ENCODE measurements at places on chromosomes 2 and 18.

- no peak for DNase-seq
Measured at GRCh38 chr2:107461301-107461700, 365.4 kb upstream of the RGPD4 start.

GRCh38 chr18:52287151-52287550, 52.8 kb upstream of the DCC start:
- no peak for DNase-seq

DNA sequence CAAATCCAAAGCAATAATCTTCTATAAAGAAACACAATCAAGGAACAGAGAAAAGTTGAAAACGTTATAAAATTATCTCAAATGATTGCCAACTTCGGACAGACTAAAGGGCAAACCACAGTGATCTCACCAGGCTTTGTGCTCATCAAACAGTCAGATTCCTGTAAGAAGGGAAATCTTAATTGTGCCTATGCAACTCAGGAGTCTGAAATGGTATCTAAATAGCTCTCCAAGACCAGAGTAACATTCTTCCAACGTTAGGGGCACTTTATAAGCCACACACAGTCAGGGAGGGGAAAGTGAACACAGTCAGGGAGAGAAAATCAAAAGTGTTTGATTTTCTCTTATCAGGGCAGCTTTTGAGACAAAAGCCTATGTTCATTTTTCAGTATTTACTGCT, 29.4 kb downstream of the PLEKHM3 start:
- no peak for DNase-seq

DNA sequence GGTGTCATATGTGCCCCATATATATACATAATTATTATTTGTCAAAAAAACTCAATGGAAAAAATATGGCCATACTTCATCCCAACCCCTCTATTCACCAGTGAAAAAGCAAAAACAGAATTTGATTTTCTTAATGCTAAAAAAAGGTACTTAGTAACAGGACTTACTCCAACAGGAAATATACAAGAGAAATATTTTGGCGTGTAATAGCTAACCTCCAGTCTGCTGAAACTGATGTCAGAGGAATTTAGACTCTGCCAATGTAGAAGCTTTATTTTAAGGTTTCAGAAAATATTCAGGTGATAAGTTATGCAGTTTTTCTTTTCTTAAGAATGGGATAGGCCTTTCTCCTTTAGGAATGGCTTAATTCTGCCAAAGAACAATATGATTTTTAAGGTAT, 72.6 kb downstream of the TMEFF2 start:
- no peak for DNase-seq

DNA sequence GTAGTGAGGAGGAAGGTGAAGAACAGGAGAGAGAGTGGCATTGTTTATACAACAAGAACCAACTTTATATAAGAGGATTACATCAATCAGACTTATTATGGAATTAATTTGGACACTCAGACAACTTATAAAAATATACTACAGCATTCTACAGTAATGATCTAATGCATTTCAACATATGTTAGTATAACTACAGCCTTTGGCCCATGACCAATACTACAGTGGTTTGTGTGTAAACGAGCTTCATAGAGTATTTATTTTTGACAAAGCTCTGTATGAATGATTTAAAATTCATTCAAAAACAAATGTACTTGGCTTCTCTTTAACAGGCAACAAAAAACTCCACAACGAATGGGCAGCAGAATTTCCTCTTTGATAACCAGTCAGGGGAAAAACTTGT, 72.8 kb downstream of the ZNF521 start:
- no peak for DNase-seq

GRCh38 chr2:63837036-63837594, 4.6 kb upstream of the UGP2 start:
- DNase-seq, result no peak

GRCh38 chr2:231709636-231709980, 1.3 kb downstream of the PTMA start:
- no peak for DNase-seq

GRCh38 chr18:41326311-41326710, 628.7 kb upstream of the PIK3C3 start:
- DNase-seq, result no peak

GRCh38 chr2:148602885-148603561, 41.5 kb upstream of the EPC2 start:
- DNase-seq, result no peak

GRCh38 chr2:54106631-54107454, 8.6 kb upstream of the ACYP2 start:
- peak; percentile 19 for DNase-seq

DNA sequence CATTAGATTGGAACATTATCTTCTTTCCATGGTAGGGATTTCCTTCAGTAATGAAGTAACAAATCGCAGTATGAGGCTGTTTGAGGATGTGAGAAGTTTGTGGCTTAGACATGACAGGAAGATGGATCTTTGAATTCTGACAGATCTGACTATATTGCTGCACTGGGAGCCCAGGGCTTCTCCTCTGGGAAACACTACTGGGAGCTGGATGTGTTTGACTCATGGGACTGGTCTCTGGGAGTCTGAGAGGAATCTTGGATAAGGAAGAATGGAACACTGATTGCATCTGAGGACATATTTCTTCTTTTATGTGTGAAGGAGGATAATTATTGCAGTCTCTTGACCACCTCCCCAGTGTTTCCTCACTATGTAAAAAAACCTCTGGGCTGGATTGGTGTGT, 77.2 kb upstream of the ST6GAL2 start:
- no peak for DNase-seq

GRCh38 chr2:237818066-237818473, 19.5 kb downstream of the RBM44 start:
- no peak for DNase-seq

- DNase-seq, result no peak
Measured at GRCh38 chr2:204625135-204625534, 79.9 kb downstream of the PARD3B start.

GRCh38 chr2:76985387-76986136, 536.6 kb downstream of the LRRTM4 start:
- DNase-seq, result no peak

DNA sequence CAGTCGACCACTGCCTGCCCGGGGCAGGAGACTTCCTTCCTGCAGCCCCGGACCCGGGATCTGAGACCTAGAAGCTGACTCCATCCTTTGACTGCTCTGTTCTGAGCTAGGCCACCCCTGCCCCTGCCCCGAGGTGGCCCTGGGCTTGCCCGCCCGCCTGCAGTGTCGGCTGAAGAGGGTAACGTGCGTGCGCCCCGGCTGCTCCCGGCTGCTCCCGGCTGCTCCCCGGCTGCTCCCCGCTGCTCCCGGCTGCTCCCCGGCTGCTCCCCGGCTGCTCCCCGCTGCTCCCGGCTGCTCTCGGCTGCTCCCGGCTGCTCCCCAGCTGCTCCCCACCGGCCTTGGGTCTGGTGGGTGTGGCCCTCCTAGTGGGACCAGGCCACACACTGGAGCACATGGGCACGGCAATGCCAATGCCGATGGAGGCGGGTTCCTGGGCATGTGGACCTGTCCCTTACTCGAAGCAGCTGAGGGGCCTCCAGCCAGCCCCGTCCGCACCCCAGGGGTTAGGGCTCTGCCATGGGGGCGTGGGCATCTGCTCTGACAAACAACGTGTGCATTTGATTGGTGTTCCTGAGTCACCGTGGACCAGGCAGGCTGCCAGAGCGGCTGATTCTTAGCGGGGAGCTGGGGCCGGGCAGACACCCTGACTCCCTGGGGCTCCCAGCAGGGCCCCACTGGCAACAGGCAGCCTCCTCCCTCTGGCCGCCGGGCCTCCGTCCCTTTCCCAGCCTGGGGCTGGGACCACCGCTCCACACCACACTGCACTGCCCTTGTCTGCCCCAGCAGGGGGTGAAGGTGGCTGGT, 2.0 kb upstream of the GAL3ST2 start:
- DNase-seq, result no peak

DNA sequence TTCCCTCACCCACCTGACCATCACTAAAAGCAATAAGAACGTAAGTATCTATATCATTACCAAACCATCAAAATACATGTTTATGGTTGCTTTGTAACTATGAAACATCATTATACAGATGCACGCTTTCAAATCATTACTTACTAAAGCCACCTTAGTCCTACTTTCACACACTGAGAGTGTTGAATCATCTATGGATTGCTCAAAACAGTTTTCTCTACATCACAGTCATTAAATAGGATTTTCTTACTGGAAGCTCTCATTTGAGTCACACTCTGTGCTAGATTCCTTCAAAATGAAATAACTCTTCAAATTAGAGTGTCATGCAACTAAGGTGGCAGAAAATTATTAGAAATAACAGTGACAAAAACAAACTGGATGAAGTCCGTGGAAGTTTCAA, 878.4 kb downstream of the CPS1 start:
- no peak for DNase-seq

DNA sequence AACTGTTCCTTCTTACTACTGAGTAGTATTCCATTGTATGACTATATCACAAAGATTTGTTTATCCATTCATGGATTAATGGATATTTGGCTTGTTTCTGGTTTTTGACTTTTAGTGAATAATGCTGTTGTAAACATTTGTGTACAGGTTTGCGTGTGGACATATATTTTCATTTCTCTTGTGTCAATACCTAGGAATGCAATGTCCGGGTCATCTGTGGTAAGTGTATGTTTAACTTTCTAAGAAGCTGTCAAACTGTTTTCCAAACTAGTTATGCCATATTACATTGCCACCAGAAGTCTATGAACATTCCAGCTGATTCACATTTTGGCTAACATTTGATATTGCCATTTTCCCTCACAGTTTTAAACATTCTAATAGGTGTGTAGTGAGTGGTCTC, 29.1 kb upstream of the SLC16A14 start:
- no peak for DNase-seq

DNA sequence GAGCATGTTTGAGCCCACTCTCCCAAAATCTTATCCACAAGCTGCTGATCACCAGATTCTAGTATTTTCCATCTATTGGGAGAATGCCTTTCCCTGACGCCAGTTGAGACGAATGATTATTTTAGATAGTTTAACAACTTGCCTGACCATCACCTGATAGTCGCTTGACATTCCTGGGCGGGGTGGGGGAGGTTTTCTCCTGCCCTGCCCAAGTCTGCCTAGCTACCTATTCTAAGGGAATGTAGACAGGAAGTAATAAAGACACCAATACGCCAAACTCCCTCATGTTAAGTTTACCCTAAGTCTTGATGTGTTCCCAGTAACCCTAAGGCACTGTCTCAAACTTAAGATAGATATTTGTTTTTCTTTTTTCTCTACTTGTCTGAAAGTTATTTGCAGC, 4.6 kb upstream of the ACAA2 start:
- no peak for DNase-seq

GRCh38 chr2:10285556-10286198, 17.0 kb upstream of the HPCAL1 start:
- DNase-seq, result no peak

DNA sequence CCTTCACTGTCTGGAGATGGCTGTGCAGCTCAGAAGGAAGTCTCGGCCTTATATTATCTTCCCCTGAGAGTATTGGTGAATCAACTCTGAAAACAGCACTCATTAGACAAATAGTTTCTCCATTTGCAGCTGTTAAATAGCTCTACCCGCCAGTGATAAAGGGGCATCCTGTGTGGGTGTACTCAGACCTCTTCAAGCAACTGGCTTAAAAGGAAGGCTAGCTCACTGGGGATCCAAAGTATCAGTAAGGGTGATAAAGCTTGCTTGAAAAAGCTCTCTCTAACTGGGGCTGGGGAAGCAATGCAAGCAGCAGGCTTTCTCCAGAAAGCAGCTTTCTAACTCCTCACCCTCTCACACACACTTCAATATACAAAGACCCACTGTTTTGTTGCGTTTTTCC, 64.9 kb upstream of the PSMD14 start:
- DNase-seq, result no peak

Measured in stimulated activated CD4-positive, alpha-beta T cell treated with anti-CD3 and anti-CD28 coated beads, Interleukin-2, amount 100 ng/mL, for 4 hours (primary cell).